ENCODE measurements at places on chromosomes 12 and 14.

DNA sequence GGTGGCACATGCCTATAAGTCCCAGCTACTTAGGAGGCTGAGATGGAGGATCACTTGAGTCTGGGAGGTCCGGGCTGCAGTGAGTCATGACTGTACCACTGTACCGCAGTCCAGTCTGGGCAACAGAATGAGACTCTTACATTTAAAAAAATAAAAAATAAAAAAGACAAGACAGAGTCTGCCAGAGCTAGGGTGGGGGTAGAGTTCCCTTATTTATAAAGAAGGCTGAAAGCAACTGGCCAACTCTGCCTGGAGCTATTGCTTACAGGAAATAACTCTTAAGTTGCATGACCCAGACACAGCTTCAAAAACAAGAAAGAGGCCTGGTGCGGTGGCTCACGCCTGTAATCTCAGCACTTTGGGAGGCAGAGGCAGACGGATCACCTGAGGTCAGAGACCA, 31.5 kb downstream of the NUMB start:
- no peak for DNase-seq

GRCh38 chr14:106083082-106083481, 556.7 kb downstream of the TMEM121 start:
- DNase-seq, result no peak

DNA sequence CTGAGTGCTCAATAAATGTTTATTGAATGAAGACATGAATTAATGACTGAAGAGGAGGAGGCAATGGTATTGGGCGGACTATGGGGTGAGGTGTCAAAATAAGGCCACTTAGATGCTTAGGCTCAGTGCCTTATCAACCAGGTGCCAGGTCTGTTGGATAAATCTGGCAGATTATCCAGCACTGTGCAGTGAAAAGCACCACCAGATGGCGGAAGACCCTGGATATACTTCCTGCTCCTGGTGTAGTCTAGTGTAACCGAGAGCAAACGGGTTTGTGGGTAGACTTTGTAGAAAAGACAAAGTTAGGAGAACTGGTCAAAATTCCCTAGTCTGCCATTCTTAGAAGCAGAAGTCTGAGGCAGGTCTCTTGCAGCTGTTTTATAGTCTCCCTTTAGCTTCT, 306.3 kb downstream of the ATP23 start:
- no peak for DNase-seq

- DNase-seq, result no peak
Observed at GRCh38 chr14:49942090-49942489, 49.2 kb downstream of the ARF6 start.

DNA sequence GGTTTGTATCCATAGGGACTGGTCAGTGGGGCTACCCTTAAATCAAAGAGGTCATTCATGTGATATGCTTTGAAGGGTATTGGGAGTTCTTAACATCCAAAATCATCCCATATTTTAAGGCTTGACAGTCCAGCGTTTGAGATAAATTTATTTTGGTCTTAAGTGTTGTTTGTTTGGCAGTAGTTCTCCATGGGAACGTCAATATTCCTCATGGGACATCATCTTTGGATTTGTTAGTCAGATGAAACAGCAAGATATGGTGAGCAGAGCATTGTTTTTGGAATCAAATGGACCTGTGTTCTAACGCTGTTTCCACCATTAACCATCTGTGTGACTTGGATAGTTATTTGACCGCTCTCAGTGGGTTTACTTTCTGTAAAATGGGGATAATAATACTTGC, 45.9 kb upstream of the GSG1 start:
- DNase-seq, result no peak

- DNase-seq, result no peak
Observed at GRCh38 chr12:43856972-43857371, 21.1 kb downstream of the TMEM117 start.

DNA sequence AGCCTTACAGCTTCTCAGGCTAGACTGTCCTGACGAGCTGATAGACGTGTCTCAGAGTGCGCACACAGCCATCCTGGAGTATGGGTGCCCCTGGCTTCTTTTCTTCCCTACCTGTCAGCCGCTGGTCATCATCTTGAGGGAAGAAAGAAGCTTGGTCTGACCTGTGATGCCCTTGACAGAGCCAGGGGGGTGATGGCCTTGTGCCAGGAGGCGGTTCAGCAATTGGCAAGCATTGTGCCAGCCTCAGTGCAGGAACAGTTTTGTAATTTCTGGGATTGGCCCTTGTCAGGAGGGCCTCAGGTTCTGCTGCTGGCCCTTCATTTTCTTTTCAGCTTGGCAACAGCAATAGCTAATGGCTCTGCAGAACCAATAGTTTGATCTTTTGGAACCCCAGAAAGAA, 80.1 kb downstream of the ADCK1 start:
- DNase-seq, result no peak

DNA sequence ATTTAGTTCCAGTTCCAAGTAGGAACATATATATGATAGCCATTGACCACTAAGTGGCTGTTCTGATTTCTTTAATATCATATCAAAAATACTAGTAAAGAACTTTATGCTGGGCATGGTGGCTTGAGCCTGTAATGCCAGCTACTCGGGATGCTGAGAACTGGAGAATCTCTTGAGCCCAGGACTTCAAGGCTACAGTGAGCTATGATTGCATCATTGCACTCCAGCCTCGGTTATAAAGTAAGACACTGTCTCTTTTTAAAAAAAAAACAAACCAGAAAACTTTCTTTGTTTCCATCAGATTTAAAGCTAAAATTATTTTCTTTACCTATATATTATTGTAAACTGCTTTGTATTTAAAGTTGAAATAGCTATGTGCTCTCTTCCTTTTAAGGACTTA, 127.0 kb downstream of the SCAF11 start:
- no peak for DNase-seq

DNA sequence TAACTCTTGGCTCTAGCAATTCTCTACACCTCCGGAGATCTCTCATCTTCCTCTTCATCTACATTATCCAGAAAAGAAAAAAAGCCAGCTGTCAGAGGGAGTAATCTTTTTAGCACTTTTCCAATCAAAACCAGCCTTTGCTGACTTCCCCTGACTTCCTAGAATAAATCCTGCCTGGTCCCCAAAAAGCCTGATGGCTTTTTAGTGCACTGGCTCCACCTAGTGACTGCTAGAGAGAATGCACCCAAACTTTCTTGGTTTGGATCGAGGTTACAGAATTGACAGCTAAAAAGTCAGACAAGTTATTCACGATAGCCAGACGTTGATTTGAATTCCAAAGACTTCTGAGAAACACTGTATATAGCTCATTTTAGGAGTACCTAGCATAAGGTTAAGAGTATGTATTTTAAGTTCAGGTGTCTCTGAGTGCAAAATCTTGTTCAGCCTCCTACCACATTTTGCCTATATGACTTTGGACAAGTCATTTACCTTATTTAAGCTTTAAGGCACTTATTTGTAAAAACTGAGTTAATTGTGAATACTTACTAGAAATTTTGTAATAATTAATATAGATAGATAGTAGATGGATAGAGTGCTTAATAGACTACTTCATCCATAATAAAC, 185.7 kb upstream of the GRIN2B start:
- DNase-seq, result peak; percentile 31

DNA sequence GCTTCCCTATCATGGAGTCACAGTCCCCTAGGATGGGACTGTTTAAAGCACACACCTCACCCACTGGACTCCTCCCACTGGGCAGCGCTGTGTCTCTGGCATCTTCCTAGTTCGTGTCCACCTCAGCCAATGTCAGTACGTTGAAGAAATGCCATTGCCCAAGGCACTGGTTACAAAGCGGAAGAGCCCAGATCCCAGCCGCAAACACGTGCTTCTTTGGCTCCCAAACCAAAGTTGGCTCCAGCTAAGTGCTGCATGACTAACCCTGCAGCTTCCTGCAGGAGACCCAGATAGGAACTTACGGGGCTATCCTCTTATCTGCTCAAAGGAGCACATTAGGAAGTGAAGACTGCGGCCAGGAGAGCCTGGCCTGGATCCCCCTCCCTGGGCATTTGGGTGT, 9.3 kb downstream of the SYNE3 start:
- DNase-seq, result no peak

- DNase-seq, result no peak
Observed at GRCh38 chr14:101665478-101666078, 95.9 kb upstream of the PPP2R5C start.

- DNase-seq, result no peak
Observed at GRCh38 chr14:87231336-87232026, 761.5 kb downstream of the GALC start.

DNA sequence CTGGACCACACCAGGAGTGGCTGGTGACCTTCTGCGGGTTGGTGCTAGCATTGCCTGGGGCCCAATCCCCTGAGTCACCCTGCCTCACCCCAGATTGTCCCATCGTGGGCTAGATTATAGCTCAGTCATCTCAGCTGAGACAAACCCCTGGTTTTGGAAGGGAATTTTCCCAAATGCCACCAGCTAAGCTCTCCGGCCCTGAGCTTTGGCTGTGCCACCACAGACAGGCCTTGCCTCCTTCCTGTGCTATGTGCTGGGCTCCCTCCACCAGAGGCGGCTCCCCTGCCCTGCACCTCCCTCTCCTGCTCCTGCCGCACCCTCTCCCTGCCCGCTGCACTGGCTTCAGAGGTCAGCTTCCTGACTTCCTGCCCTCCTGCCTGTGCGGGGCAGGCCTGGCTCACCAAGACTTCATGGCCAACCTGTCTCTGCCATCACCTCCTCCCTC, 196.3 kb downstream of the TSPAN9 start:
- no peak for DNase-seq

All from GM12892 (cell line).